ENCODE measurements at places on chromosomes 1 and 21.

- DNase-seq, result no peak
Measured at GRCh38 chr1:39500862-39501389, 9.5 kb downstream of the BMP8A start.

- DNase-seq, result no peak
Measured at GRCh38 chr1:6073480-6074053, 27.9 kb downstream of the KCNAB2 start.

DNA sequence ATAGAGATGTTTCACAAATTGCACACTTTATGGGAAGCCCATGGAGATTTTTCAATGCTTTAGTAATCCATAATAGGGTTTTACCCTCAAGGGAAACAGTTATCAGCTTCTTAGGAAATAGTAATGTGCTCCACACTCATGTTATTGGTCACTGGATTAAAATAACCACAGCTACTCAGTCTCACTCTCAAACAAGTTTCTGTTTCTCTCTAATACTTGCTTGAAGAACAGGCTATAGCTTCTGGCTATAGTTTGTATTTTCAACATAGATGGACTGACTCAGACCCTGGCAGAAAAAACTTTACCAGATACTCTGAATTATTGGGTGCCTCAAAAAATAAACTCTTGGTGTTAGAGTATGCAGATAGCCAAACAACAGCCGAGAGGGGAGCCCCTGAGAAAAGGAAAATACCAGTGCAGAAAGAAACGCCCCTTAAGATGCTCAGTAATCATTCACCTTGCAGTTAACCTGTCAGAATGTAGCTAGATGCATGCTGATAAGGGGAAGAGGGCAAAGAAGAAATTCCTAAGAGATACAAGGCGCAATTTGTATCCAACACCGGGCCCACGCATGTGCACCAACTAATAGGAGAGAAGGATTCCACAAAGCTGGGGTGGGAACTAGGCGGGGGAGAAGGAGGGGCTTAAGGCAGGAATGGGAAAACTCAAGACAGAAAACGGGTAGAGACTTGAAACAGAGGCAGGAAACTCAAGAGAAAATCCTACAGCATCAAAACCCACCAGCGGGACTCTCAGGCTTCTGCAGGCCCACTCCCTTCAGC lies 30.4 kb upstream of the PDE4B start:
- DNase-seq, result no peak

DNA sequence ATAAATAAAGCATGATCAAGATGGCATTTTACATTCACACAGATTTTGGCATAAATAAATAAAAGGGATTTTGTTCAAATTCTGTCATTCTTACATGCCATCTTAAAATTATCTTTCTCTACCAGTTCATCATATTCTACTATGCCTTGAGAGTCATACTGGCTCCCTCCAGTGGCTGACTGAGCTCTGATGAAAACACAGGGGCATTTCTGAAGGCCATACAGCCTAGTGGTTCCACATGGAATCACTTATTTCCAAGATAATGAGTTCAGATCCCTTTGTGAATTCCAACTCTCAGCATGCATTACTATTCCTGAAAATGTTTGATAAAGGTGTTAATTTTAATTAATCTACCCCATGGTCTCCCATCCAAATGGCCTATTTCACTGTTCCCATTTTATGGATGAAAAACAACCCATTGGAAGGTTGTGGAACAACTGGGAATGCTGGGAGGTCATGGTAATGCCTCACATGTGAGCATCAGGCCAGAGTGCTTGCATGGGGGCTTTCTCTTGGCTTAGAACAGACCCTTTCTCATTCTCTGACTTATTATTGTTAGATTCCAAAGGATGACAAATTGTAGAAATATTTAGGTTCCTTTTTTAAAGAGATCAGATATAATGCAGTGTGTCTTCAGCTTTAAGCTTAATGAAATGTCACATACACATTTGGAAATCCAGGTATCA lies 622.4 kb upstream of the PKN2 start:
- DNase-seq, result no peak

- DNase-seq, result no peak
Measured at GRCh38 chr1:117702654-117703053, 96.8 kb downstream of the TENT5C start.

DNA sequence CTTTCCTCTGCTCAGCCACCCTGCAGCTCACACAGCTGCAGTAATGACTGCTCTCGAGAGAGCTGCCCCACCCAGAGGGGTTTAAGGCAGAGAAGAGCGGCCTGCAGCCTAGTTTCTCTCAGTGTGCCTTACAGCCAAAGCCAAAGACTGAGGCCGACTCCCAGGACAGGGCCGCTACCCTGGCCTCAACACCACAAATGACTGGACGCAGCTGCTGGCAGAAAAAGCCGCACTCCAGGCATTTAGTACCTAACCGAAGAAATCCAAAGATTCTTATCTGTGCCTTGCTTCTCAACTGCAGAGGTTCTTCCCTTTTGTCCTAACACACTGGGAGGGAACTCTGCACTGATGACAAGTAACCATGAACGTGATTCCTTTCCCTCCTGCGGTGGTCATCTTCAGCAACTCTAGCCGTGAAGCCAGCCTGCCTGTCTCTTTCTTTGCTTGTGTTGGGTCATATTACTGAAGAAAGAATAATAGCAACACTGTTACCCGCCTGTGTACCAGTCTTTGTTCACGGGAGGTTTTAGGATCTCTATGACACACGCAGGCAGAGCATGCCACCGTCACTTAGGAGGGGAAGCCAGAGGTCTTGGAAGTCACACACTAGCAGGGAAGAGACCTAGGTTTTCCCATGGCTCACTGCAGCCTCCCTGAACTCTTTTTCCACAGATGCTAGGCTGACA lies 202.7 kb downstream of the RHOU start:
- DNase-seq, result no peak

- DNase-seq, result no peak
Measured at GRCh38 chr1:84259989-84260388, 41.5 kb upstream of the SAMD13 start.

DNA sequence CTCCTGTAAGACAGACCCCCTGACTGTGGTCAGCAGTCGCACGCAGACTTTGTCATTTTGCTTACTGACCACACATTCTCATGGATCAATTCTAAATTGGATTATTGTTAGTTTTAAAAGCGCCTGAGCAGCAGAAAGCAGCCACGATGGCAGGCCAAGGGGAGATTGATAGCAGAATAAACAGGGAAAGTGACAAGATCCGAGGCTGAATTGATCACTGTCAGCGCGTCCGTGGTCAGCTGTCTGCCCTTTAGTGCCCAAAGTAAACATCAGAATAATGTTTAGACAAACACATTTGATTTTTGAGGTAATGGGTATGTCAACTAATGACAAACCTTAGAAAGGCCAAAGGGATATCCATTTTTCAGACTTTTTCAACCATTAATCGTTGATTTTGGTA lies 426.8 kb downstream of the SETD4 start:
- no peak for DNase-seq

DNA sequence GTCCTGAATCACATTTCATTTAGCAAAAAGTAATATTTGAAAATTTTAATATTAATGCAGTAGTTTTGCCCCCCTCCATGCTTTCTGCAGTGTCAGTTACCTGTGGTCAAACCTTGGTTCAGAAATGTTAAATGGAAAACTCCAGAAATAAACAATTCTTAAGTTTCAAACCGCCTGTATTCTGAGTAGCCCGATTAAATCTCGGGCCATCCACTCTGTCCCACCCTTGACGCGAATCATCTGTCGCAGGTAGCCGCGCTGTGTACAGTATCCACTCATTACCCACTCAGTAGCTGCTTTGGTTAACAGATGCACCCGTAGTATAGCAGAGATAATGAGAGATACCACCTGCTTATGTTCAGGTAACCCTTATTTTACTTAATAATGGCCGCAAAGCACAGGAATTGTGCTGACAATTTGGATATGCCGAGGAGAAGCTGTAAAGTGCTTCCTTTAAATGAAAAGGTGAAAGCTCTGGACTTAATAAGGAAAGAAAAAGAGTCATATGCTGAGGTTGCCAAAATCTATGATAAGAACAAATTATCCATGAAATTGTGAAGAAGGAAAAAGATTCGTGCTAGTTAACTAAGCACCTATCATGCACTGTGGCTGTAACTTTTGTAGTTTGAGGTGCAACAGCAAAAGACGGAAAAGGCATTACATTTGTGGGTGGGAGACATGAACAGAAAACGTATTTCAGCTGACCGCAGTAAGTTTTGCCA lies 889 bp upstream of the SCYL3 start:
- no peak for DNase-seq

GRCh38 chr1:182110635-182111034 lies 49.1 kb upstream of the ZNF648 start:
- no peak for DNase-seq

DNA sequence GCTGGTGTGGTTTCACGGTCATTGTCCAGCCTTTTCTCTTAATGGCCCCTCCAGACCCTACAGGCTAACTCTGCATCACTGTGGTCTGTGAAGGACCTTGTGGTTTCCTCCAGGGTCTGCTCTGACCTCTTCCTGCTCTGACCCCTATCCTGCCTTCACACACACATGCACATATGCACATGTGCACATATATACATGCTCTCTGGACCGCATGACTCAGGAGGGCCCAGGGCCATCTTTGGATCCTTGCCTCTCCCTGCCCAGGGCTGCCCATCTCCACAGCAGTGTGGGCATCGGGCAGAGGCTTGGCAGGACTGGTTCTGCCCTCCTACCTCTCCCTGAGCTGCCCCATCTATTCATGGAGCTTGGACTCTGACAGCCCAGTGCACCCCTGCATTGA lies 510.9 kb downstream of the PTPRU start:
- DNase-seq, result no peak

GRCh38 chr1:101005871-101006270 lies 19.7 kb downstream of the DPH5 start:
- no peak for DNase-seq

DNA sequence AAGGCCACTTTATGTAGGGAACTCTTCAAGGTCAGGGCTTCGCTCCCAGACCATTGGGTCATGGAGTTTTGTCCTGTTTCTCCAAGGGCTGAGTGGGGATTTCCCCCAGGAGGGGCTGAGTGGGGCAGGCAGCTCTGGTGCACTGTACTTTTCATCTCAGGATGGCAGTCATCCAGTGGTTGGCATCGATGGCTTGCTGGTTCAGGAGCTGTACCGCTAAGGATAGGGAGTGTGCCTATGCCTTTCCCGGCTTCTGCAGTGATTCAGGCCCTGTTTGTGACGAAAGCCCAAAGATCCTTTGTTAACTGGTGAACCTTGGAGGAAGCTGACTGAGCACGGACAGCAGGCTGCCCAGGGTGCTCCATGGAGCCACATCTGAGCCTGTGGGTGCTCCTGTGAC lies 100.1 kb upstream of the GADD45A start:
- DNase-seq, result no peak

GRCh38 chr1:60558236-60558635 lies 484.7 kb upstream of the C1orf87 start:
- no peak for DNase-seq

DNA sequence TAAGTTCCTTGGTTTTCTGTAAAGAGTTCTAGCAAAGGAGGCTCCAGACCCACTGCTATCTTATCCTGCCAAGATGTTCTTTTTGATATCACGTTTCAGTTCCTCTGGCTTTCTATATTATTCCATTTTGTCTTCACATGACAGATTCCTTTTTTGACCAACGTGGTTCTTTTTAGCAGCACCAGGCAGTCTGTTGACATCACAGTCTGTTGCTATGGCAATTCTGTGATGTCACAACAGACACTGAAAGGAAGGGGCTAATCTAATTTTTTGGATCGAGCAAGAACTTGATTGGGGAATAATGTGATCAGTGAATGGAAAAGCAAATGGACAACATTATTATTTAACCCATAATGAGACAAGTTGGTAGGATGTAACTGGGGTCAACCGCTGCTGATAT lies 64.5 kb upstream of the GOLT1A start:
- no peak for DNase-seq

- DNase-seq, result peak; percentile 17
Measured at GRCh38 chr21:44050276-44050675, 38.2 kb downstream of the TRAPPC10 start.

DNA sequence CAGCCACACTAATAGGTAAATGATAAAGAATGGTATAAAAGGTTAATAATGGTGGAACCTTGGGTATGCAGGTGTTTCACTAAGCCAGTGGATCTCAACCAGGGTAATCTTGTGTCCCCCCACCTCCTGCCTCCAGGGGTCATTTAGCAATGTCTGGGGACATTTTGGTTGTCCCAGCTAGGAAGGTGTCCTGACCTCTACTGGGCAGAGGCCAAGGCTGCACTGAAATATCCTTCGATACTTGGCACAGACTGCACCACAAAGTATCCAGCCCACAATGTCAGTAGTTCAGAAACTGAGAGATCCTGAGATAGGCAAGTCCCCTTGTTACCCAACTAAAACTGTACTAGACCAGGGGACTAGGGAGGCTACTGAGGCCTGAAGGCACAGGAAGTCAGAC lies 113.6 kb upstream of the TIAM1 start:
- no peak for DNase-seq

GRCh38 chr1:224131253-224131652 lies 17.3 kb downstream of the FBXO28 start:
- no peak for DNase-seq

DNA sequence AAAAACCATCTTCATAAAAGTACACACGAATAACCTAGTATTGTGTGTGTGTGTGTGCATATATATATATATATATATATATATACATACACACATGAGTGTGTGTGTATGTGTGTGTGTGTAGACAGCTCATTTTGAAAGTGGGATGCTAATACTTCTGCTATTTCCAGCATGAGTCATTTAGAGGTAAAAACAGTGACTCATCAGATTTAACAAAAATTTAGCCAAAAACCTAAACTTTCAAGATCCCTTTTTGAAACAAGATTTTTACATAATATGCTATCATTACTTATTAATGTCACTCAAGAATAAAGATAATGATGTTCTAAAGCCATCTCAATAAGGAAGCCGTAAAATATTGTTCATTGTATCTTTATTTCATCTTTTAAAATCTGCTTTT lies 35.6 kb upstream of the ADGRL4 start:
- no peak for DNase-seq

DNA sequence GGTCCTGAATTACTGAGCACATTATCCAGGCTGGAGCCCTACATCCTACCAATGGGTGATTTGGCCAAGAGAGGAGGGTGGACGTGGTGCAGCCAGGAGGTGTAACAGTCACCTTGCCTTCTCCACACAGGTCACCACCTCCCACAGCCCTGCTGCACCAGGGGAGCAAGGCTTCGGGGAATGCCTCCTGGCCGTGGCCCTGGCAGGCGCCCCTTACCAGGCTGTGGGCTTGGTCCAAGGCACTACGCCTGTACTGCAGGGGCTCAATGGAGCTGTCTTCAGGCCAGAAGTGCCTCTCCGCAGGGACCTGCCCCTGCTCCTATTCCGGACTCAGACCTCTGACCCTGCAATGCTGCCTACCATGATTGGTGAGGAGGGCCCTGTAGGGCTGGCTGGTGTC lies 26.0 kb downstream of the HMGCS2 start:
- DNase-seq, result no peak

- peak; percentile 60 for DNase-seq
Measured at GRCh38 chr1:56409112-56409691, 170.2 kb downstream of the PLPP3 start.

GRCh38 chr1:213969958-213970555 lies 17.7 kb upstream of the PROX1 start:
- no peak for DNase-seq

- no peak for DNase-seq
Measured at GRCh38 chr1:168301664-168302320, 21.1 kb downstream of the TBX19 start.

Measured in pancreas (tissue), 10 donors.